Left renal pelvis (tissue), 4 donors: ENCODE measurements at places on chromosomes 16 and 17.

DNA sequence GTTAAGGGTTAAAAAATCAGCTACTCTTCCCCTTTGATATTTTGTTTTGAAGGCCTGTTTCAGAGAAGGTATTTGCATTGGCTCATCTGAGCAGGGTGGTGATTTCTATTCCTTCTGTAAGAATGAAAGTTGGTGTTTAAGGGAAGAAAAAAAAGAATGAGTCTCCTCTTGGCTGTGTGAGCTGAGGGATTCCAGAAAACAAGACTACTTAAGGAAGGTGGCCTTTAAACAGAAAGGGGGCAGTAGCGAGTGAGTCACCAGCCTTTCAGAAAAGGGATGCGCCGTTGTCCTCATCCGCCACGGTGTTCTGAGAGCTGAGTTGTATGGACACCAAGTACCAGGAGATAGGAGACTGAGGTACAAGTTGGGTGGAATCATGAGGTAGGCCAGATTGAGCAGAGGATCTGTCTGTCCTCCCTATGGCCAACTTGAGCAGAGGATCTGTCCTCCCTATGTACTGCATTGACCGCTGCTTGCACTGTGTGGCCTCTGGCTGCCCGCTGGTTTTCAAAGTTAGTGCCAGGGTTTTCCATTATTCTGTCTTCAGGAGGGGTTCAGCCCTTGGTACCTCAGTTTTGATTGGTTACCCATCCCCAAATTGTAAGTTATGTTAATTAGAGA, 8.2 kb downstream of the PRKCA start:
- no peak for DNase-seq

GRCh38 chr16:1691956-1692355, 13.9 kb downstream of the JPT2 start:
- DNase-seq = no peak

- DNase-seq = no peak
Measured at GRCh38 chr16:77437859-77438258, 3.0 kb upstream of the ADAMTS18 start.

GRCh38 chr17:38980490-38981217, 13.5 kb upstream of the FBXO47 start:
- DNase-seq = no peak

DNA sequence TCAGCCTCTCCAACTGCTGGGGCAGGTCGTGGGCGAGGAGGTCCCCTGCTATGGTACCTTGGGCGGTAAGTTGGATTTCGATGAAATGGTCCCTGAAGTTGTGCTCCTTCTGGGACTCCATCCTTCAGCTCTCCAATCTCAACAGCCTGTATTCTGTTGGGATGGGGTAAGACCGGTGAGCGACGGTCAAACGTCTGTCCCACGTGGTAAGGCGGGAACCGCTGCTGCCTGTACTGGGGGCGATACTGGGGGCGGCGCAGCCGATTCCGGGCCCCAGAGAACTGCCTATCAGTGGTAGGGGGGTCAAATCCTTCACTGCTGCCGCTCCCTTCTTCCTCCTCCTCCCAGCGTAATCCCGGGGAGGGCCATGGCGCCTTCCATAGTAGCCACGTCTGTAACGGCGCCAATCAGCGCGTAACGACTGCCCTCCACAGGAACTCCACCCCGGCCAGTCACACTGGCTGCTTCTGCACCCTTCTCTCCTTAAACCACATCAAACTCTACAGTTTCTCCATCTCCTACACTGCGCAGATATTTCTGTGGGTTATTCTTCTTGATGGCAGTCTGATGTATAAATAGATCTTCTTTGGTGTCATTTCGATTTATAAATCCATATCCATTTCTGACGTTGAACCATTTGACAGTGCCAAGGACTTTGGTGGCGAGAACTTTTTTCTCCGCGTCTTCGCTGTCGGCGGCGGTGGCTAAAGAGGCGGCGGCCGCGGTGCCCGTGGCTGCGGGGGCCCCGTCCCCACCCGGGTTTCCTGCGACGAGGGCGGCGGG, 41.1 kb downstream of the AHSP start:
- DNase-seq = no peak

DNA sequence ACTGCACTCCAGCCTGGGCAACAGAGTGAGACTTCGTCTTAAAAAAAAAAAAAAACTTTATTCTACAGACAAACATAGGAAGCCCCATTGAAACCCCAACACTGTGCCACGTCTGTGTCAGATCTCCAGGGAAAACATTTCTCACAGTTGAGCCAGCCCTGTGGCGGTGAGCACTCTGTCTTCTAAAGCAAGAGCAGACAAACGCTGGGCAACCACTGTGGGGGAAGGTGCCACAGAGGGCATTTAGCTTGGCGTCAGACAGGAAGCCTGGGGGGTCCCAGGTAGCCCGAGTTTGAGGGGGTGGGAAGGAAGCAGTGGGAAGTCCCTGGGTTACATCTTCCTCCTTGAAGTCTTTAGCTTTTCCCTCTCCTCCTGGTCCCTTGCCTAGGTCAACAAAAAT, 16.0 kb downstream of the C17orf100 start:
- DNase-seq = no peak

GRCh38 chr17:69945698-69946185, 129.3 kb upstream of the KCNJ16 start:
- no peak for DNase-seq

DNA sequence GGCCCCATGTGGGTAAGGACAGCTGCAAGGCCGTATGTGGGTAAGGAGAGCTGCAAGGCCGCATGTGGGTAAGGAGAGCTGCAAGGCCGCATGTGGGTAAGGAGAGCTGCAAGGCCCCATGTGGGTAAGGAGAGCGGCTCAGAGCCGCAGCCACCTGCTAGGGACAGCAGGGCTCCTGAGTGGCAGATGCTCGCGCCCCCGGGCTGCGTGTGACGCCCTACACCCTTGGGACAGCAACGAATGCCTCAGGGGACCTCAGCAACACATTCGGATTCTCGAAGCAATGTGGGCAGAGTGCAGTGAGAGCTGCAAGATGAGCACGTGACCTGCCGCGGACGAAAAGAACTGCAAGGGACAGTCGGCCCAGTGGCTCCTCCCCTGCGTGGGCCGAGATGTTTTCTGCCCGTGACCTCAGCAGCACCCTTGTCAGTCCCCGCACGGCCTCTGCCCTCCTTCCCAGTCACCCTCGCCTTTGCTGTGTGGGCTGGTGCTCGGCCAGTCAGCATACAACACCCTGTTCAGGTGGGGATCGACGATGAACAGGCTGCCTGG, 9.6 kb upstream of the SLC38A8 start:
- no peak for DNase-seq

DNA sequence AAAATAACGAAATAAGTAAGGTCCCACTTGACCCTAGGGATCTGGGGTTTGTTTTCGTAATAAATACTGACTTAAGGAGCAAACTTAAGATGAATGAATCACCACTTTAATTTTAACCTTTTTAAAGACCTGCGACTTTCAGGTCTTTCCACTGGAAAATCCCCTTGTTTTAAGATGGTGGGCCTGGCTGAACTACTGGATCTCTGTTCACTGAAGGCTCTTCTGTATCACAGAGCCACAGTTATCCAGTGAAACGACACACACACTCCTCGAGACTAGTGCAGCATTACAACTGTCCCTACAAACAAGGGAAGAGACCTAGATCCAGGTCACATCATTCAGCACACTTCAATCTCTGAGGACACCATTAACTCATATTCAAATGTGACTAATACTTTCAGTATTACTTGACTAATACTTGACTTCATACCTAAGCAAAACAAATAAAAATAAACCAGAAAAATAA, 299.0 kb downstream of the CEP112 start:
- no peak for DNase-seq

- no peak for DNase-seq
Measured at GRCh38 chr17:70071127-70071526, 3.9 kb upstream of the KCNJ16 start.
